ENCODE measurements at places on chromosomes 7 and 10.

DNA sequence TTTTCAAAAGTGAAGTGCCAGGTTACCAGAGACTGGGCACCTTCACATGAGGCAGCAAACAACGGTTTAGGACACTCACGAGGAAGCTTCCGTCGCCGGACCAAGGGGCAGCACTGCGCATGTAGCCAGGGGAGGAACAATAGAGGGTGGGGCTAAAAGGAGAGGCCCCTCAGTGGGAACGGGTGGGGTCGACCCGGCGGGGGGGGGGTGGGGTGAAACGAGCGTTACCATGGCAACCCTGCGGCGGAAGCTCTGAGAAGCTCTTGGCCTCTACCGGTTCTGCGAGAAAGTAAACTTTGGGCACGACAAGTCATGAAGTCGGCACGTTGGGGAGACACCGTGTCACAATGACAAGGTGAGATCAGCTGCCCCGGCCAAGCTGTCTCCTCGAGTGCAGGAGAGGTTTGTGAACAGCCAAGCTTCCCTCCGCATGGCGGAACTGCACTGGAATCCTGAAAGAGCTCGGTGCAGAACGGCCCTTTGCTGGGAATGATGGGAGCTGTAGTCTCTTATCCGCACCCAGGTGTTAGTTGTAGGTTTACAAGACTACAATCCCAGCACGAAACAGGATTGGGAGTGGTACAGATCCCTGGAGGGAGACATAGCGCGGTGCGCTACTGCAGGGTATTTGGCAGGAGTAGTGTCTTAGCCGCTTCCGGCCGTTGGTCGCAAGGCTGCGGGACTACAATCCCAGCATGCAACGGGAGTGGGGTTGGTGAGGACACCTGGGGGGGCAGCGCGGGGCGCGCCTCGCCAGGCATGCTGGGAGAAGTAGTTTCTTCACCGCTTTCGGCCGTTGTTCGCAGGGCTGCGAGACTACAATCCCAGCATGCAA is 72.8 kb upstream of the ZNF722 start:
- DNase-seq: no peak

DNA sequence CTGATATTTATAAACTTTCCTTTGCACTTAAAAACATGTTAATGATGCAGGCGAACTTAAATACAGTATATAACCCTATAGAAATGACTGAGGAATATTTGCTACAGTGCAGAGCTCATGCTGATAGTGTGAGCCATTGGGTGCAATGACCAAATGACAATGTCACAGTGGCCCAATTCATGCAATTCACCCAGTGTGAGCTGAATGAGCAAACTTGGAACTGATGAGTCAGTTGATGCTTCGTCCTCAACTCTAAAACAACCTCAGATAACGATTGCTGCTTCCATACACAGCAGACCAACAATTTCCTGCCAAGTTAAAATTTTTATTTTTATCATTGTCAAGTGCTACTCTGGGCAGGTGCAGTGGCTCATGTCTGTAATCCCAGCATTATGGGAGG is 12.1 kb upstream of the ZC3HAV1L start:
- no peak for DNase-seq

DNA sequence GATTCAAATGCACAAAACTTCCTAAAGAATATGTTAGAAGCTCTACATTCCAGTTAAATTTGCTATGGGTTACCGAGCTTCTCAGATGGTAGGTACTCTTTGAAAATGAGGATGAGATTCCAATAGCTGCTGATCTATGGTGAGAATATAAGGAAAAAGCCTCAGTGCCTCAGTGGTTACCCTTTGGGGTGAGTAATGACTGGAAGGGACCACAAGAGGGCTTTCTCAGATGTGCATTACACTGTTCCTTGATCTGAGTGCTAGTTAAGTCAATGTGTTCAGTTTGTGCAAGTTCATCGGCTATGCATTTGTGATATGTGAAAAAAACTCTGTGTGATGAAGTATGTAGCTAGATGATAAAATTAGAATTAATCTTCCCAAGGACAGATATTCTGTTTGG is 3.5 kb downstream of the NRCAM start:
- DNase-seq: no peak

DNA sequence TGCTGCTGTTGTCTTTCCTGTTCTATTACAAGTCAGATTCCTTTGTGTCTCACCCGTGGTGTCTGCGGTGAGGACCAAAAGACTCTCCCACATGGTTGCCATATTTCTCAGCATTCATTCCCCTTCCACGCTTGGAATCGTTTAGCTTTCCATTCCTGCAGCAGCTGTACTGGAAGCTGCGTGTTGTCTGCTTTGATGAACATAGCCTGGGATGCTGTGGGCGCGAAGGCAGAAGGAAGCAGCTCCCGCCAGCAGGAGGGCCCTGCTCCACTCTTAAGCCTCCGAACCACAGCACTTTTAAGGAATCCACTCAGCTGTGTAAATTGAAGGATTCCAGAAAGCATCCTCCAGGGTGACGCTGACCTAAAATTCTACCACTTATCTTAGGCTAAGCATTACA is 303.6 kb upstream of the PITRM1 start:
- DNase-seq: no peak

DNA sequence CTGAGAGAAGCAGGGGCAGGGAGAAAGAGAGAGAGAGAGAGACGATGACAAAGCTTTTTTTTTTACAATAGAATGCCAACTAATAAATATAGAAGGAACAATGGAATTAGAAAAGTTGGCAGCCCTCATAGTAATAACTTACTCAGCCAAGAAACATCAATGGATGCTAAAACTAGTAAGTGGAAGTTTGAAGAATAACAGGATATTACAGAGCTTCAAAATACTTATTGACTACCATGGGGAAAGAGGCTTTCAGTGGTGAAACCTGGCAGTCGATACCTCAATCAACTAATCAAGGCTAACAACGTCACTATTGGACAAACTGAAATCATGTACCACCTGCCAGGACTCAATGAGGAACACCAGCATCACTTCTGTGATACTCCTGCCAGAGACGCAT is 100.5 kb upstream of the LRRC4 start:
- no peak for DNase-seq

DNA sequence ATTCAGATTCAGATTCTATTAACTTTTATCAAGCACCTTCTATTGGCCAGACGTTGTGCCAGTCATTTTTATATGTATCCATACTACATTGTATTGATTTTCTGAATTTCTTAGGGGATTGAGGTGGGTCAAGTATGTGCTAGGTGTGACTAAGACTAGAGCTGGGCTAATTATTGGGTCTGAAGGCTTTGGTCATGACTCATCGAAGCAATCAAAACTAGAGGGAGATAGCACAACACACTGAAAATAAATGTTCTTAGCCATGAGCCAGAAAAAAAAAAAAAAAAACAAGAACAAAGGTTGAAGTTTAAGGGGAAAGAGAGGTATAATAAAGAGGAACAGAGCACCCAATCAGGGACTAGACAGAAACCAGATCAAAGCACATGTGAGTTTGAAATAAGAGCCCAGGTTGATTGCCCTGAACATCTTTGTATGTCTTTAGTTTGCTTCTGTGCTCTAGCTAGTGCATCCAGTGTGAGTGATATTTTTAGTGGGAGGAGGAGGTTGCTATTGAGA is 171.6 kb upstream of the FOXP2 start:
- DNase-seq: no peak

- DNase-seq: no peak
Measured at GRCh38 chr10:71218651-71219050, 6.3 kb downstream of the UNC5B start.

DNA sequence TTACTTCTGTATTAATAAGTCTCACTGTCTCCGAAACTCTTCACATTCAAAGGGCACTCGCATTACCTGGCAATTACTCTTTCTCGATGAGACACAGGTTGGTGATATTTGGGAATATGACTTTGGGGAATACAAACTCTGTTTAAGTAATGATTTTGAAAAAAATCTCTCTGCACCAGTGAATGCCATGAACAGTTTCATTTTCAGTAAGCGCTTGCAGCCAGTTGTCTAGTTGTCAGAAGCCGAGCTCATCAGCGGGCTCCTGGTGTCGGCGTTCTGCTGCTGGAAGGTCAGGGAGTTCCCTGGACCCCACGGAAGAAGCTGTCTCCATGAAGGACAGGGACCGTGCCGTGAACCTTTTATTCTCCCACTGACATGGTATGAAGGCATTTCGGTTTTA is 57.7 kb downstream of the PTPRE start:
- no peak for DNase-seq

DNA sequence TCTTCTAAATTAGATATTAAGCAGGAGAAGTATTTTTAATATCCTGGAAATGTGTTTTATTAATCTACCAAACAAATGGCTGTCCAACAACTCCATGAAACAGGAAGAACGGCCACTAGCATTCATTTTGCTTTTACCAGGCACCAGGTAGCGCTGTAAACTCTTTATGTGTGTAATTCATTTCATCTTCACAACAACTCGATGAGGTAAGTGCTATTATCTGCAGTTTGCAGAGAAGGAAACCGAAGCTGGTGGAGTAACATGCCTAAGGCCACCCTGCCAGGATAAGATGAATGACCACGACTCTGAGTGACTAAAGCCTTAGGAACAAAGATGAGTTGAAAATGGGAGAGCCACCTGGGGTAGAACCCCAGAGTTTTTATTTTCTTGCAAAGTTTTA is 101.2 kb downstream of the KIAA1217 start:
- no peak for DNase-seq

- DNase-seq: no peak
Measured at GRCh38 chr10:63256009-63256773, 123.1 kb downstream of the NRBF2 start.

- no peak for DNase-seq
Measured at GRCh38 chr10:116094356-116094755, 178.7 kb downstream of the GFRA1 start.

GRCh38 chr7:80411621-80412020 is 100.2 kb downstream of the GNAT3 start:
- DNase-seq: no peak

GRCh38 chr7:27462575-27463270 is 200.0 kb downstream of the HIBADH start:
- no peak for DNase-seq
